Uterus (tissue), 4 donors: ENCODE measurements at places on chromosomes 5 and 9. TPM values are rescaled to one million over a fixed set of nuclear protein-coding genes. Genes with fewer than 3 reads are reported as not detected.

GRCh38 chr5:169149317-169149716 is 151.6 kb downstream of the SLIT3 start:
- DNase-seq: no peak

- no peak for DNase-seq
These were observed 11.9 kb upstream of the FER start for GRCh38 chr5:108735790-108736189.

GRCh38 chr9:18045326-18045725 is 428.6 kb upstream of the ADAMTSL1 start:
- DNase-seq: no peak

DNA sequence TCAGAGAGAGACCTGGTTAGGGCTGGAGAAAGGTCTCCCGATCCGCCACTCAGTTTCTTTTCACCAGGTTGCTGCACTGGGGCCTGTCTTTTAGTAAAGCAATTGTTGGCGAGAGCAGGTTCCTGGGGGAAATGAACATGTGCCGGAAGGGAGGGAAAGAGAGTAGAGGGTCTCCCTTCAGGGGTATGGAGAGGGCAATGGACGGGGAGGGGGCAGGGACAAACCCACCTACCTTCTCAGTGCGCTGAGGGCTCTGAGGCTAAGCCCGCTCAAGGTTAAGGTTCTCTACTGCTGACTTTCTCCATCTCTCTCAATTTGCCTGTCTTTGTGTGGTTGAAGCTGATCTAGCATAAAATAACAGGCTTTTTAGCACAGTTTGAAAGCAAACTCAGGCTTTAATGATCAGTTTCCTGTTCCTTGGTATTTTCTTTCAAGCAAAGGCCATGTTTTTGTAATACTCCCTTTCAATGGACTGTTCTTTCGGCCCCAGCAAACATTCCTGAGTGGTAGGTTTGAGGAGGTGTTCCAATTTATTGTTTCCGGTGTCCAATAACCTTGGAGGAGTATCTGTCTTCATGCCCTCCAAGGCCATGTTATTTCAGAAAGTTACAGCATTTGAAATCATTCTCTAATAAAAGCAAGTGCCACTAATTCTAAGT is 25.5 kb upstream of the TRAF1 start:
- no peak for DNase-seq

Gene SLIT3
- 9.4 TPM for total RNA-seq

DNA sequence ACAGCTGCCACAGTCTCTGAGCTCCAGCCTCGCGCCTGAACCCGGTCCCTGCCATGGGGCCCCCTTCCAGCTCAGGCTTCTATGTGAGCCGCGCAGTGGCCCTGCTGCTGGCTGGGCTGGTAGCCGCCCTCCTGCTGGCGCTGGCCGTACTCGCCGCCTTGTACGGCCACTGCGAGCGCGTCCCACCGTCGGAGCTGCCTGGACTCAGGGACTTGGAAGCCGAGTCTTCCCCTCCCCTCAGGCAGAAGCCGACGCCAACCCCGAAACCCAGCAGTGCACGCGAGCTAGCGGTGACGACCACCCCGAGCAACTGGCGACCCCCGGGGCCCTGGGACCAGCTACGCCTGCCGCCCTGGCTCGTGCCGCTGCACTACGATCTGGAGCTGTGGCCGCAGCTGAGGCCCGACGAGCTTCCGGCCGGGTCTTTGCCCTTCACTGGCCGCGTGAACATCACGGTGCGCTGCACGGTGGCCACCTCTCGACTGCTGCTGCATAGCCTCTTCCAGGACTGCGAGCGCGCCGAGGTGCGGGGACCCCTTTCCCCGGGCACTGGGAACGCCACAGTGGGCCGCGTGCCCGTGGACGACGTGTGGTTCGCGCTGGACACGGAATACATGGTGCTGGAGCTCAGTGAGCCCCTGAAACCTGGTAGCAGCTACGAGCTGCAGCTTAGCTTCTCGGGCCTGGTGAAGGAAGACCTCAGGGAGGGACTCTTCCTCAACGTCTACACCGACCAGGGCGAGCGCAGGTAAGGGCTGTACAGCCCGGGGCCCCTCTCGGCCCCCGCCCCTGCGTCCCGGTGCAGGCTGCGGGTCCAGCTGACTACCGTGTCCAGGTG is 509 bp downstream of the LVRN start:
- no peak for DNase-seq

DNA sequence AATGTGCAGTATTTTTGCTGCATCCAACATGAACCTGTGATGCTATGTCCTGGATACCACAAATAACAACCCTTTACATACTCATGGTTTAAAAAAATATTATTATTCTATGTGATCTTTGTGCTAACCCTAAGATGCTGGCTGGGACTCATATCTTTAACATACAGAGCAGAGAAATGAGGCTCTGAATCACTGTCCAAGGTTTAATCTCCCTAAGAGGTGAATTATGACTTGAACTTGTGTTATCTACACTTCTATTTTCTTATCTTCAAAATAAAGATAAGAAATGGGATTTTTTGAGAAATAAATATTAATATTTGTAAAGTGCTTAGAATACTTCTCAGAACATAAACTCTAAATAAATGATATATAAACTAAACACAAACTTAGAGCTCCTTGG is 68.8 kb upstream of the GRIA1 start:
- no peak for DNase-seq
